ENCODE measurements at places on chromosomes 1 and 21.

- no peak for DNase-seq
These were observed 47.4 kb downstream of the RIMS3 start for GRCh38 chr1:40618108-40618507.

DNA sequence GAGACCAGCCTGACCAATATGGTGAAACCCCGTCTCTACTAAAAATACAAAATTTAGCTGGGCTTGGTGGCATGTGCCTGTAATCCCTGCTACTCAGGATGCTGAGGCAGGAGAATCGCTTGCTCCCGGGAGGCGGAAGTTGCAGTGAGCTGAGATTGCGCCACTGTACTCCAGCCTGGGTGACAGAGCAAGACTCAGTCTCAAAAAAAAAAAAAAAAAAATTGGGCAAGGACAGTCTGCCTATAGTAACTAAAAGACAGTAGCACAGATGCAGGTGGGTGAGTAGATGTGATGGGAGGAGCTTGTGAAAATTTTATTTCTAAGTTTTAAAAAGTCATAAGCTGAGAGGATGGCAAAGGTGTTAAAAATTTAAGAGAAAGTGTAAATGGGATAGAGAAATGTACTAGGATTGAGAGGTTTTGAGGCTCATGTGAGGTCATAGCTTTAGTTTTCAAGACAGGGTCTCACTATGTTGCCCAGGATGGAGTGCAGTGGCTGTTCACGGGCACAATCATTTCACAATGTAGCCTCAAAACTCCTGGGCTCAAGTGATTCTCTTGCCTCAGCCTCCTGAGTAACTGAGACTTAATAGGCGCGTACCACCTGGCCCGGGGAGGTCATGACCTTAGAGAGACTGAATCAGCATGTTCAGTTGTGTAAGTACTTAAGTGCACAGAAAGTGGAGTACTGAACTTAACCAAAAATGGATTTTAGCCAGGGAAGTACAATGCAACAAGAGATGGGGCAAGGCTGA, 33.7 kb downstream of the PTP4A2 start:
- no peak for DNase-seq

DNA sequence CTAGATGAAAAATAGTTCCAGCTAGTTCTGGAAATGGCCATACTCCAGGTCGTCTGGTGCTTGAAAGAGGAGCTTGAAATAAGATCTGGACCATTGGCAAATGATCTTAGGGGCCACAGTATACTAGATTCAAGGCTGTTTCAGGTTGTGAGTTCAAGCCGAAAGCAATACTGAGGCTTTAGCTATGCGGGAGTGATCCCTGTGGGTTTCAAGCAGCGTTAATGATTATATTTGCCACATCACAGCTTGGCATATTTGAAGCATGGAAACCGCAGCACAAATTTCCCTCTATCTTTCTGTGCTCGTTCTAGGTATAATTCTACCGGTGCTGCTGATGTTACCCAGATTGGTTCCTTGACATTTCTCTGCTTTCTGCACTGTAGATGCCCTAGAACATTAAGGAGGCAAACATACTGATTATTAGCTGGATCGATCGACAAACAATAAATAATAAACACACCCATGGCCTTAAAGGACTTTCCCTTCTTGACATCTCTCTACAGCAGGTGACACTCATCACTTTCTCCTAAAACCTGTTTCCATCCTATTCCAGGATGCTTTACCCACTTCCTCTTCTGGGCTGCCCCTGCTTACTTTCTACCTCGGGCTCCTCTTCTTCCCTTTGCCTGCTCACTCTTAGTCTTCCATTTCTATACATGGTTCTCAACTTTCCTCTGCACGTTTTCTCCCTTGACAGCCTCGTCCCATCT, 40.6 kb upstream of the LYST start:
- DNase-seq: no peak

DNA sequence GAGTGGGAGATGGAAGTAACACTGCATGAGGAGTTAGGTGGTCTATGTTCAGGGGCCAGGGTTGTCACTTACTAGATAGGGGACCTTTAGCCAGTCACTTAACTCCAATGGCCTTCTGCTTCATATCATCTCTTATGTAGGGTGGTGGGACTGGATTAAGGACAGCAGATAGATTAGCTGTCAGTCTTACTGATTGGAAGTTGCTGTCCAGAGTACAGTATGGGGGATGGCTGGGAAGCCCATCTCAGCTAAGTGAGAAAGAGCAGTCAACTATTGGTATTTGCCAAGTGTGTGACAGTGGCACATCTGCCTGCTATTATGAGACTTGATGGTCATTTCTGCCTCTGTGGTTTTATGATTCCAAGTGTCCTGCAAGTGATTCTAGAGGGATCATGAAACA, 130.9 kb downstream of the FGGY start:
- DNase-seq: no peak

GRCh38 chr21:18153063-18153462, 91.6 kb upstream of the CHODL start:
- no peak for DNase-seq

GRCh38 chr1:109793089-109793485, 29.4 kb upstream of the EPS8L3 start:
- no peak for DNase-seq

DNA sequence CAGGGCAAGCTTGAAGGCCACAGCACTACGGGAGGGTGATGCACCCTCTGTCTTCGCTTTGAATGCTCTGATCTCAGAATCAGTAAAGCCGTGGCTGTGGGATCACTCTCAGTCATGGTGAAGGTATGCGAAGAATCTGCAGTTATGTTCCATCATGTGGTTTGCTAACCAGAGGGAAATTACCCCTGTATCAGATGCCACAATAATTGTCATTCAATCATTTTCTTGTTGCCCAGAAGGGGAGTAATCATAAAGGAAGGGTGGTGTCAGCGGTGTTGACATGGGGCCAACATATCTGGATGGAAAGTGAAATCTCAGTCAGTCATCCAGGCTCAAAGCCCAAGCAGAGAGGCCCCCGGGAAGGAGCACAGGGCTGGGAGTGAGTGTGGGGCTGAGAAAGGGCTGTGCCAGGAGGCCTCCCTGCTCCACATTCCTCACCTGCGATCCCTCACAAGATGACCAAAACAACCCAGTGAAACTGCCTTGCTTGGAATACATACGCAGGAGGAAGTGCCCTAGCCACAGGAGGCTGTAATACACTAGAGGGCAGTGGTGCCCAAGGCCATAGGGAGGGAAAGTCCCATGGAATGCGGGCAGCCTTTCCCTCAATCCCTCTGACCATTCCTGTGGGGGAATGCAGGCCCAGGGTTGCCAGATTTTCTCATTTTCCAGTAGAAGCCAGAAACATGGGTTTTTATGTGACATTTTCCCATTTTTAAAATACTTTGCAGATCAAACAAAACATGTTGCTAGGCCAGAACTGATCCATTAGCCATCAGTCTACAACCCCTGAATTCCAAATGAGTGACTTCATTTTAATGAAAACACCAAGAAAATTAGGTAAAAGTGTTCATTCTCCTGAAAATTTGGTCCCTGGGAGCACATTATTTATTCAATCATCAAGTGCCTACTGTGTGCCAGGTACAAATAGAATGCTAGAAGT, 95.7 kb upstream of the VANGL1 start:
- no peak for DNase-seq

DNA sequence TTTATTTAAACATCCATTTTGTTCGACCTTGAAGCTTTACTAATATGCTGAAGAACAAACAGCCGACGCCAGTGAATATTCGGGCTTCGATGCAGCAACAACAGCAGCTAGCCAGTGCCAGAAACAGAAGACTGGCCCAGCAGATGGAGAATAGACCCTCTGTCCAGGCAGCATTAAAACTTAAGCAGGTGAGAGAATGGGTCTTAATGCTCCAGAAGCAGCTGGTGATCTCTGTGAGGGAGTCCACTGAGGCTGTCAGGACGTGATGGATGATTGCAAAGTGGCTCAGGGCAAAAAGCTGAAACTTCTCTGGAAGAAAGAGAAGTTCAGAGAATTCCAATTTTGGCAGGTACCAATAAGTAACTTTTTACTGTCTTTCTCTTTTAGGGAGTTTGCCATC, 4.4 kb downstream of the CHTOP start:
- DNase-seq: no peak

- peak; percentile 94 for DNase-seq
These were observed 15.5 kb upstream of the GSTM4 start for GRCh38 chr1:109640285-109640865.

DNA sequence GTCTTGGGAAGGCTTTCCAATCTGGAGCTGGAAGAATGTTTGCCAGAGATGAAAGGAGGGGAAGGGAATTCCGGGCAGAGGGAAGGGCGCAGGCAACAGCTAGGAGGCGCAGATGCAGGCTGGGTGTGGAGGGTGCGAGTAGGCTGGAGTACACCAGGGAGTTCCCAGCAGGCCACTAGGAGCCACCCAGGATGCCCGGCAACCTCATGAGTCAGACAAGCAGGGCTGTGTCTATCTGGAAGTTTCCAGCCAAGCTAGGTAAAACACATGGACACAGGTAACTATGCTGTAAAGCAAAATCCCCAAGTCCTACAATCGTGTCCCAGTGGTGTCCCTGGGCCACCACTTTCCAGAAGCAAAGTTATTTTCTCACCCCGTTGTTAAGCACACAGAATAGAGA, 990 bp upstream of the NBL1 start:
- no peak for DNase-seq

DNA sequence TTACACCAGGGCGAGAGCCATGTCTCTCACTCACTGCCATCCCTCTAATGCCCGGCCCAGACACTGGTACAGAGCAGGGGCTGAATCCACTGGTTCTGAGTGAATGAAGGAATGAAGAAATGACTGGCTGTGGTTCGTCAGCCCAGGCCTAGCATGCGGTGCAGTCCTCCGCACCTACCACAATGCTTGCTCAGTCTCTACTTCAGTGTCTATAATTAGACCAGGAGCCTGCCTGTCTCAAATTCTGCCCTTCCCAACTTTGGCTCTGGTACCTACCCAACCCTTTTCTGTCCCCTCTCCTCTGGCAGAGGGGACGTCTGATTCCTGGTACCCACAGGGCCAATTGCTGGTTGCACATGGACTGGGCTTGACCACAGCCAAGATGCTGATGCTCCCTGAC, 118.2 kb upstream of the GRIK3 start:
- no peak for DNase-seq

DNA sequence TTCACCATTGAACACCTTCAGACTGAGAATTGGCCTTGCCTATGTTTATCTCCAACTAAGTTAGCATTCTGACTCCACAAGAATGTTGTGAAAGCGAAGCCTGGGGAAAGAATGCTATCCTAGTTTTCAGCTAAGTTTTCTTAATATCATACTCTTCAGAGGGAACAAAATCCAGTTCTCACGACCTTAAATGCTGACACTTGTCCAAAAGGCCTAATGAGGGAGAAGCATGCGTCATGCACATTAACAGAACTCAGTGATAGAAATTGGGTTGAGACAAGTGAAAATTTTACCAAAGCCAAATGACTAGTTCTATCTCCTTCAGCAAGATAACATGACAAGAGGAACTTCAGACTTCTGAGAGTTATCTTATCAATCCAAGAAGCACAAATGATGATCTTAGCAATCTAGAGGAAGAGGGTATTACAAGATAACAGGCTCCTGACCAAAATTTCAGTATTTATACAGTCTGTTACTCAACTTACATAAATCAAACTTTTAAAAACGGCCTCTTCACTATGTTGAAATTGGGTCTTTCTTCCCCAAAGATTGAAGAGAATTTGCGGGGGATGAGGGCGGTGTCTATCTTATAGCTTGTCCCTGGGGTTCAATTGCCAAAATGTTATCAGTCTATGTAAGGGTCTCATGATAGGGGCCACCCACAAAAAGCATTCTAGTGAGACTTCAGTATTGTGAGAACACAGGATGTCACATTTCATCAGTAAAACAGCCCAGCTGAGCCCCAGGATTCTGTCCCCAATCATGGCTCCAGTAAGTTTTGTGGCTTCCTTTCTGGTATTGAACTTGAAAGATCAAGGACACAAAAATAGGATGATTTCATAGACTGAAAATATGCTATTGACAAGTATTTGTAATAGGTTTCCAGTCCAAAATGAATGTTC, 26.5 kb upstream of the SLC45A3 start:
- no peak for DNase-seq

DNA sequence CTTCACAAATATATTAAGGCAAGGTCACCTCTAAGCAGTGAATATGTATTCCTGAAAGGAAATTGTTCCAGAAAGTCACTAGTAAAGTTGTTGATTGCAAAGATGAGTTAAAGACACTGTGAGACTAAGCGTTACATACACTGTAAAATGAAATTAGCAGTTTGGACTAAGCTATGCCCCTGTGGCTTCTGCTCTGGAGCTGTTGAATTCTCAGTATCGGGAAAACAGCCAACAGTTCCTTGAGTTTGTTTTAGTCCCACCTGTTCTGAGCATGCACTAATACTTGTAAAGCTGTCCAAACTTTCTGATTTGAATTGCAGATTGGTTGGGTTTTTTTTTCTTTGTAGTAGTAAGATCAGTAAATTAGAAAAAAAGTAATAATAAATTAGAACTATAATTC, 21.0 kb downstream of the ANGPTL1 start:
- DNase-seq: no peak

- no peak for DNase-seq
These were observed 403 bp downstream of the MXRA8 start for GRCh38 chr1:1357871-1358432.

DNA sequence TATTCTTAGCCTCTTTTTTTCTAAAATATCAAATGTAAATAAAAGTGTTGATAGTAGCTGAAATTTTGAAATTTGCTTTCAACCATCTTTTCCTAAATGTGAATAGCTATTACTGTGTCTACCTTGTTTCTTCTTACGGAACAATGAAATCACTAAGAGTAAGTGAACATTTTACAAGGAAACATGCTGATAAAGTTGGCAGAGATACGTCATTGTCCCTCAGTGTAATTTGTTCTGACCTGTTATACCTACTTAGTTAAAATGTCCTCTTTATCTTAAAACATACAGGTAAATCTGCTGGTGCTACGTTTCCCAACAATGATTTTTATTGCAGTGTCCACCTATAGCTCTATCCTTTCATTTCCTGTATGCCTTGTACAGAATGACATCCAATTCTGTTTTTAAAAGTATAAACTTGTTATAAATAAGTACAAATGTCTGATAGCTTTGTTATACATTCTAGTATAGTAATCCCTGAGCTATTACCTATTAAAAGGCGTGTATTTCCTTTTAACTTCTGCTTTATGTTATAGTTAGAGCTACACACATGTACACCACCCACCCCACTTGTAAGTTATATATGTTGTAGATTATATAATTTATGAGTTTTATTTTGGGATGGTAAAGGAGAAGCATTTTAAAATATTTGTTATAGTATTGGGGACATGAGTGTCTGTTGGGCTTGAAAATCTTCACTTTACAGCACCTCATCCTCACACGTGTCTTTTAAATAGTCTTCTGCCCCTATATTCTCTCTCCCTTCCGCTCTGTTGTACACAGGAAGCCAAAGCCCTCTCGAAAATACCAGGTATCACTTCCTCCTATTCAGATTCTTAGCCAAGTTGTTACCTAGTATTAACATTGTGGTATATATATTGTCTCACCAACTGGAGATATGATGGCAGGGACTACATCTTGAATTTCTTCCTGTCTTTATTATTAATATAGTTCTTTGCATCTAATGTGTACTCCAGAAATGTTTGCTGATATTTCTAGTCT, 25.2 kb downstream of the LAMC1 start:
- no peak for DNase-seq

GRCh38 chr1:65254320-65255034, 54.9 kb upstream of the DNAJC6 start:
- peak; percentile 64 for DNase-seq

Data from stimulated activated CD8-positive, alpha-beta memory T cell treated with anti-CD3 and anti-CD28 coated beads, Interleukin-7, amount 100 ng/mL, for 1 hour (primary cell).